ENCODE measurements at places on chromosomes 4 and X.

GRCh38 chr4:26482508-26483462 is 7.5 kb downstream of the CCKAR start:
- DNase-seq = no peak

GRCh38 chr4:186002853-186003252 is 66.1 kb upstream of the TLR3 start:
- DNase-seq = no peak

- peak; percentile 51 for DNase-seq
Observed at GRCh38 chr4:10733481-10734062, 49.0 kb upstream of the CLNK start.

DNA sequence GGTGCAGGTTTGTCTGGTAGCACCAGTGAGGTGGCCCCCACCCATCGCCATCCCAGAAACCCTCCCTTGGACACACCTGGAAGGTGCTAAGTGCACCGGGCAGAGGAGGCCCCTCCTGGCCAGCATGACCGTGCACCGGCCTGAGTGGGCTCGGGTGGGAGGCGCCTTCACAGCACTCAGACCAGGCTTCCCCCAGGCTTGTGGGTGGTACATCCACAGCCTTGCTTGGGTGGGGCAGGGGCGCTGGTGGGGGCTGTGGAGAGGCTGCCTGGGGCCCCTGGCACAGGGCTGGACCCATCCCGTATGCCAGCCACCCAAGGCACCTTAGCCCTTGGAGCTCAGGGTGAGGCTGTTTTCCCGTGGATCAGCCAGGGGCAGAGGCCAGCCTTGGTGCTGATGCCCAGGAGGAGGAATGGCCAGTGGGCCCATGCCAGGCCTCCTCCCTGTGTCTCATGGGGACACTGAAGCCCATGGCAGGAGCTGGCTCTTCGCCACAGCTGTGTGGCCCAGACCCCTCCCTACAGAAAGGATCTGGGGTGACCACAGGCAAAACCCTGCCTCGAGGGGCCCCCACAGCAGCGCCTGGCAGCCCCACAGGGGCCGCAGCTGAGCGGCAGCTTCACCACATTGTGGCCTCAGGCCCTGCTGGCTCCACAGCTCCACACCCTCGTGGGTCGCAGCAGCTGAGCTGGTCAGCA is 21.4 kb downstream of the NKX1-1 start:
- no peak for DNase-seq

DNA sequence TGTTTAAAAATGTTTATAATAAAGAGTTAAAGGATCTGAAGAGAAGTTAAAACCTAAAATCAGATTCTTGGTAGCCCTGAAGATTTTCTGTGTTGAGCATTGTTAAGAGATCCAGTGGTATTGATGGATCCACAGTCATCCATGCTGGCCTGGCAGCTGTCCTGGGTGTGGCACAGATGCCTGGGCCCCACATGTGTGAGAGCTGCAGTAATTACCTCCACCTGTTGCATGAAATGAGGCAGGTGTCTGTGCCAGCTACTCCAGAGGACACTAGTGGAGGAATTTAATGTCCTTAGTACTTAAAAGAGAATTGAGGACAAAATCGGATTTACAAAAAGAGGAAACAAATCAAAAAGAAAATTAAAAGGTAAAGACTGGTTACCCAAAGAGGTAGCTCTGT is 44.0 kb downstream of the MGST2 start:
- no peak for DNase-seq

GRCh38 chr4:174948826-174949225 is 30.7 kb downstream of the ADAM29 start:
- DNase-seq = no peak

DNA sequence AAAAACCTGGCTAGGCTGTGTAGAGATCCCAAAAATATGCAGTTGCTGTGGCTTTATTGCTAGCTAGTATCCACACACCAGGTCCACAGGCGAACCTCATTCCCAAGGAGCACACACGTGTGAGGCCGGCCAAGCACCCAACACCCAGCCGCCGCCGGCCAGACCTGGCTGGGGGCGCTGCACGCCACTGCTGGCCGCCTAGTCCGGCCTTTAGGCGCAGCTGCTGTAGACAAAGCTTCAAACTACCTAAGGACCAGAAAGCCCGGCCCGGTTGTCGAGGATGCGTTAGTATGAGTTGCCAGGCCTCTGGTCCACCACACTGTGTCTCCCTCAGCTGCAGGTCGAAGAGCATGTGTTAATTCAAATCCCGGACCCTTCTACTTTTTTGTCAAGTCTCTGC is 3.1 kb downstream of the POU3F4 start:
- no peak for DNase-seq

- DNase-seq = peak; percentile 19
Observed at GRCh38 chr4:77044461-77045150, 31.2 kb downstream of the CCNI start.

GRCh38 chrX:18757956-18758932 is 50.8 kb downstream of the PPEF1 start:
- peak; percentile 20 for DNase-seq

GRCh38 chr4:169612871-169613859 is 782 bp upstream of the NEK1 start:
- DNase-seq = peak; percentile 70

- no peak for DNase-seq
Observed at GRCh38 chr4:120736312-120736711, 186.2 kb downstream of the PRDM5 start.

DNA sequence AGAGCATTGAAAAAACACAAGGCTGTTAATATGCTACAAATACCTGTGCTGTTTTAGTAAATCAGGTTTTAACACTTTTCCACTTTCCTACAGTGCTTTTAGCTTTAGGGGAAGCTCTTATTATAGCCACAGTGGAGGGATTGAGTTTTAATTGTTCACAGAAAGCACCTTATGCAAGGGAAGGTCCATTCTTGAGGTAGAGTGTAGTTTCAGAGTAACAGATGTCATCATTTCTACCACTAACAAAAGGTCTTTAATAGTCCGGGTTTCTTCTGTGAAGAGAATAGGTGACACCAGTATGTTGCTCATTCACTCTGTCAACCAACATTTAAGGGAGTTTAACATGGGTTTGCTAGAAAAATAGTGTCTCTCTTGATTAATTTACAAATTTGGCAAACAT is 104.4 kb downstream of the STIM2 start:
- DNase-seq = no peak

DNA sequence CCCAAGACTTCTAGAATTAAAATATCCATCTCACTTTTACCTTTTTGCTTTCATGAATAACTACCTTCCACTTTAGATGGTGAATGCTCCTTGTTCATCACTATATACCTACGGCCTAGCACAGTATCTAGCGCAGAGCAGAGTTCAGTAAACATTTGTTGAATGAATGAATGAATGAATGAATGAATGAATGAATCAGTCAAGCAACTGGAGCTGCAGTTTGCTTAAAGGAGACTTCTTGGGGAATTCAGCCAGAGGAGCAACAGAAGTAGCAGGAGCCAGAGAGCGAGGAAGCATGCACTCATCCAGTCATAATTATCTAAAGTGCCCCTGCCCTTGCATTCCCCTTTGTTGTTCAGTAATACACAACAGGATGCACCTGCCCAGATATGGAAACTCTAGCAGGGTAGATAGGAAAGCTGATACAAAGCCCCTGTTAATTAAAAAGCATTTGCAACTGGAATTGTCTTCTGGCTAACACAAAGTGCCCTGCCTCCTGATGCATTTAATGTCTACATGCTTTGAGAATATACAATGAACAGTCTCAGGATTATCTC is 103.0 kb upstream of the MBNL3 start:
- no peak for DNase-seq

DNA sequence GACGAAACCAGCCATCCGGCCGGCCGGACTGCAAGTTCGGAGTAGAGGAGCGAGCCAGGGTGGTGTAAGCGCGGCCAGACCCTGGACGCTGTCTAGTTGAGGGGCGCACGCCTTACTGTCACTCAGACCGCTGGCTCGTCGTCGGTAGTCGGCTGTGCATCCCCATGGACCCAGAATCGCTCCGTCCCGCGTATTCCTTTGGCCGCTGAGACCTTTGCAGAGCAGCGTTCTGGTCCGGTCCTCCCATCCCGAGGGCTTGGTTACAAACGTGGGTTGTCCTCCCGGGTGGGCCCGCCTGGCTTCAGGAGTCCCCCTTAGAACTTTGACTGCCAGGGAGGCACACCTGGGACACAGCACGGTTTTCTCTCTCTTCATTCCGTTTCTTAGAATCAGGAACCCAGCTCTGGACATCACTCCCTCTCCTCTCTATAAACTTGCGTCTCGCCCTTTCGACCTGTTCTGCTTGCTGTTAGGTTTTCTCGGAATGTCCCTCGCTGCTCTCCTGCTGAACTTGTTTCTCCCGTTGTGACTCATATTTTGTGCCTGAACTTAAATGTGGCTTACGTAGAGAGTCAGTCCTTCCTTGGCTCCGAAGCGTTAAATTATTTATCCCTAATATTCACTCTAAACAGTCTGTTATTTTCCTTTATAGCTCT is 672 bp downstream of the PGM2 start:
- peak; percentile 21 for DNase-seq

DNA sequence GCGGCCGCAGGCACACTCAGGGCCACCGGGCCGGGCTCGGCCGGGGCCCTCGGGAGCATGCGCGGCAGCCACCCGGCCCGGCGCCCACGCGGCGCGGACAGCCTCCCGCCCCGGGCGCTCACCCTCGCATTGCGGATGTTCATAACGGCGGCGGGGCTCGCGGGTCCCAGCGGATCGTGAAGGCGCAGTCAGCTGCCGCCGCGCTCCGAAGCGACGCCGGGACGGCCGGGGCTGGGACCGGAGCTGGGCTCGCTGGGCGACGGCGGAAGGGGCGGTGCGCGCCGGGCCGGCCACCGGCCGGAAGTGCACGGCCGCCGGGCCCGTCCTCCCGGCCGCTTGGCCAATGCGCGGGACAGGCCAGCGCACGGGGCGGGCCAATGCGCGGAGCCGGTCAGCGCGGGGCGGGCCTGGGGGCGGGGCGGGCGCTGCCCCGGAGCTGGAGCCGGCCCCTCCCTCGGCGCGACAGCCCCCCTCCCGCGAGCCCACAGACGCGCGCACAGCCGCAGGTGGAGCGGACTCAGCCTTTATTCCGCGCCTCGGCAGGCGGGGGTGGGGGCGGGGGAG is at the start of gene NAA10:
Gene NAA10, minus strand, starts transcription at position 276 of the 564 bp plus-strand sequence. Its CDS starts 133 bp downstream, at position 143.
- peak; percentile 91 for DNase-seq

All from cerebellum (tissue), 4 donors.